Upper lobe of left lung (tissue), 6 donors: ENCODE measurements at places on chromosomes 12 and 14. TPM values are rescaled to one million over a fixed set of nuclear protein-coding genes. Genes with fewer than 3 reads are reported as not detected.

CACNA2D4 gene
- total RNA-seq: 6.7 TPM

GDF3 gene
- total RNA-seq: 0.20 TPM

IGF1 gene
- 1.0 TPM for total RNA-seq

- DNase-seq: peak; percentile 98
- H3K4me3 ChIP-seq: peak within 1 kb of the TSS; percentile 84
- H3K36me3 ChIP-seq: peaks cover 33% of the 10 kb centered on the region
- peaks cover 30% of the 10 kb centered on the region for H3K4me1 ChIP-seq
Observed at GRCh38 chr12:51238510-51239334, at the start of gene DAZAP2. Gene DAZAP2, plus strand, starts transcription at chr12:51238826. Its CDS starts 82 bp downstream, at chr12:51238908.

GRCh38 chr14:38500125-38500524 is 244.2 kb upstream of the CLEC14A start:
- H3K27ac ChIP-seq: no peak overlapping the region
- H3K36me3 ChIP-seq: no peaks in the 10 kb centered on the region
- H3K27me3 ChIP-seq: no peaks in the 10 kb centered on the region
- DNase-seq: no peak

ENDOU gene
- total RNA-seq: not detected

DNA sequence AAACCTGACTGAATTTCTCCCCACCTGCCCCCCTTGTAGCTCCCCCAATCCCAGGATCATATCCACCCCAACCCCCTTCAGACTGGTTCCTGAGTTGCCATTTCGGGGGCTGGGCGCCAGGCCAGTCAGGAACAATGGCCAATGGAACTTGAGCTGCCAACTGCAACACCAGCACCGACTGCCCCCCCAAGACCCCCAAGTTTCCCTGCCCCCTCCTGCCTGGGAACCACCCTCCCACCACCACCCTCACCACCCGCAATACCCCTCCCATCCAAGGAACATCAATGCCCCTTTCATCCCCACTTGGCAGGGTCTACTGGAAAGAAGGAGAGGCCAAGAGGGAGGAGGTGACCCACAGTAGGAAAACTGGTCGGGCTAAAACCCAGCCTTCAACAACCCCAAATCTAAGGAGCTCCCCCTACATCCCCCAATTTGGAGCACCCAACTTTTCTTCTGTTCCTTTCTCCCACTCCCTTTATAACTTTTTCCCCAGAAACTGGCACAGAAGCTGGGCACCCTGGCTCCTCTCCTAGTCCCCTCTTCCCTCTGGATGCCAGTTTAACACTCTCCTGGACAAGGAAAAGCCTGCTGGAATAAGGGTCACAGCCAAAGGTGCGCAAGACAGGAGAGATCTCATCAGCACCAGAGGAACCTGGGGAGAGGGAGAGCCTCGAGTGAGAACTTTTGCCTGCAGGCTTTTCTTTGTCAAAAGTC is 1.6 kb upstream of the NDRG2 start:
- H3K27me3 ChIP-seq: no peaks in the 10 kb centered on the region
- H3K4me1 ChIP-seq: peaks cover 36% of the 10 kb centered on the region
- H3K36me3 ChIP-seq: peaks cover under 1% of the 10 kb centered on the region
- peak; percentile 21 for DNase-seq
- H3K4me3 ChIP-seq: no peak overlapping the region

DNA sequence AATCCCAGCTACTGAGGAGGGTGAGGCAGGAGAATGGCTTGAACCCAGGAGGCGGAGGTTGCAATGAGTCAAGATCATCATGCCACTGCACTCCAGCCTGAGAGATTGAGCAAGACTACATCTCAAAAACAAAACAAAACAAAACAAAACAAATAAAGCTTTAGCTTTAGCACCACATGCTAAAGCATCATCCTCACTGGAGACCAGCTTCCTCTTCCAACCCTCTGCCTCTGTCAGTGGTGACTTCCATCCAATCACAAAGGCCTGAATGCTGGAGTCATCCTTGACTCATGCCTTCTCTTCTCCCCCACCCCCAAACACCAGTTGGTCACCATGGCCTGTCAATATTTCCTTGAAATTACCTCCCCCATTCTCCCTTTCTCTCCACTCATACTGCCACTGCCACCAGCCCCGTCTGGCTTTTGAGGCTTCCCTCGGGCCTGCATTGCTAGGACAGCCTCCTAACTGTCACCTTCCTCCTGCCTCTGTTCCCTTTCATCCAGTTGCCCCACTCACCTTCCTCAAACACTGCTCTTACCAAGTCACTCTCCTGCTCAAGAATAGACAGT is 1.4 kb downstream of the ZNF385A start:
- peak; percentile 57 for DNase-seq
- H3K27ac ChIP-seq: peak overlapping the region; percentile 77
- peaks cover 15% of the 10 kb centered on the region for H3K4me1 ChIP-seq

FOXG1 gene
- total RNA-seq: not detected

DNA sequence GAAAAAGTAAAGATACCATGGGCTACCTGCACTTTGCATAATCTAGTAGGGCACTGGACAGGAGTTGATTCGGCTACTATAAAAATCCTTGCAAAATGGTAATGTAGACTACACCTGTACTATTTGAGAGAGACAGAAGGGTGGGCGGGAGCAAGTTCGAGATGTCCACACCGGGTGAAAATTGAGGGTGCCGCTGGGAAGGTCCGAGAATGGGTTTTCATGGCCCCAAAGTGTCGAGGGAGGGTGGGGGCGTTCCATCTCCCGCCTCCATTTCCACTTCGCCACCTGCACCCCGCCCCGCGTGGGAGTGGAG is 648 bp downstream of the SNX6 start:
- H3K36me3 ChIP-seq: no peaks in the 10 kb centered on the region
- peaks cover 10% of the 10 kb centered on the region for H3K4me1 ChIP-seq
- H3K27me3 ChIP-seq: no peaks in the 10 kb centered on the region
- H3K27ac ChIP-seq: peak overlapping the region; percentile 90

DNA sequence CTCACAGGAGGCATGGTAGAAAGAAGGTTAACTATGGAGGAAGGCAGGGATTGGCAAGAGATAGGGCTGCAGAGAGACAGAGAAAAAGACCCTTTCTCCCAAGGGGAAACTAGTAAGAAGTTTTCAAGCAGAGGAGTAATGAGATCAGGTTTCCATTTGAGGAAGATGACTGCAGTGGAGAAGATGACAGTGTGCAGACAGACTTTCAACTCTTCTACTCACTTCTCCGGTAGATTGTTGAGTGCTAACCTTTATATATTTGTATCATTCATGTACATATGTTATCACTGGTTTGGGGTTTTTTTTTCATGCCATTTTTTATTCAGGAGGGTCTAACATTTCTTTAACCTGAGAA is 5.9 kb upstream of the B3GNT4 start:
- H3K27me3 ChIP-seq: no peaks in the 10 kb centered on the region
- H3K36me3 ChIP-seq: no peaks in the 10 kb centered on the region
- no peak overlapping the region for H3K27ac ChIP-seq
- DNase-seq: no peak

- peak overlapping the region; percentile 63 for H3K4me3 ChIP-seq
- no peaks in the 10 kb centered on the region for H3K27me3 ChIP-seq
- no peak for DNase-seq
- H3K27ac ChIP-seq: peak overlapping the region; percentile 88
- no peaks in the 10 kb centered on the region for H3K36me3 ChIP-seq
Observed at GRCh38 chr12:27780612-27781408, 774 bp upstream of the MANSC4 start.

GRCh38 chr14:79822034-79822433 is 389.3 kb downstream of the DIO2 start:
- no peaks in the 10 kb centered on the region for H3K36me3 ChIP-seq
- no peak for DNase-seq
- no peak overlapping the region for H3K4me3 ChIP-seq
- H3K27ac ChIP-seq: no peak overlapping the region
- H3K4me1 ChIP-seq: no peaks in the 10 kb centered on the region

CD63 gene
- total RNA-seq: 1,372 TPM

PAH gene
- total RNA-seq: not detected

BATF gene
- 5.4 TPM for total RNA-seq

CERS5 gene
- total RNA-seq: 21.0 TPM

DNA sequence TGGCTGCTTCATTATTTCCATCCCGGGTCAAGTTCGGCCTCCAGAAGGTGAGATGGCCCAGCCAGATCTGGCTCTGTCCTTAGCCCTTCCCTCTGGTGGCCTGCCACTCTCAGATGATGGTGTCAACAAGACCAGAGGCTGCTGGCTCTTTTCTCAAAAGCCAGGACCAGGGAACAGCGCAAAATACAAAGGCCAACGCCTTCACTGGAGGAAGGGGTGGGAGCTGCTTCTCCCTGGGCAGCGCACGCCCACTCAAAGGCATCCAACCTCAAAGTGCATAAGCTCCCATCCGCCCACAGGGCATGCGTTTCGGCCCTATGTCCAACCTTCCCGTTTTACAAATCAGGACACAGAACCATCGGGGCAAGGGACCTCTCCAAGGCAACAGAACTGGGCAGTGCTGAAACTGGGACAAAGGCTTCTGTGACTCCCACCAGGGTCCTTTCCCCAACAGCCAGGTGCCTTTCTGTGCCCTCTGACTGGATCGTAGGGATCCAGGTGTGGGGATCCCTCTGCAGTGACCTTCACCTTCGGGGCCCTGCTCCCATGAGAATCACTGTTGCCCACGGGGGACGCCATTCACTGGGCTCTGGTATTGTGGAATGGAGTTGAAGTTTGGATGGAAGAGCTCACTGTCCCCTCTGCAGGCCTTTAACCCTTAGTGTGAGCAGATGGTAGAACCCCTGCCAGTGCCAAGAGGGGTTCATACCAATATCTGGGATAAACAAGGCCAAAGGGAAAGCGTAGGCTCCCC is 76.8 kb downstream of the NINJ2 start:
- no peaks in the 10 kb centered on the region for H3K36me3 ChIP-seq
- no peaks in the 10 kb centered on the region for H3K4me1 ChIP-seq
- DNase-seq: peak; percentile 21
- no peaks in the 10 kb centered on the region for H3K27me3 ChIP-seq
